Stimulated activated CD8-positive, alpha-beta memory T cell treated with anti-CD3 and anti-CD28 coated beads, Interleukin-4, amount 100 ng/mL, for 48 hours (primary cell): ENCODE measurements at places on chromosomes 16 and 17.

DNA sequence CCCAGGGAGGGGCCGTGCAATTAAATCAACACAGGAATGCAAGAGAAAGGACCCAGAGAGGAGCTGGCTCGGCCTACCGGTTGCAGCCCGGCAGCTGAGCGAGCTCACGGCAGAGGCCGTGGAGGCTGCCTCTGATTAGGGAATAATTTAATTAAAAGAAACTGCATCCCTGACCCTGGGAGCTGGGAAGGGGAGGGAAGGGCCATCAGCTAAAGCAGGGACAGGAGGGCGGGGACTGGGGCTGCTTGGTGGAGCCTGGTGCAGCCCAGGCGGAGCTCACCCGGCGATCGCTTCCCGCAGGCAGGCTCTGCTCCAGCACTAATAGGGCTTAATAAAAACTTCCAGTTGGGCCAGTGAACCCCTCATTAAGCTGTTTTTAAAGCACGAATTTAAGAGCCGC lies 43.4 kb downstream of the LMF1 start:
- DNase-seq, result no peak

GRCh38 chr17:72266112-72266775 lies 145.4 kb downstream of the SOX9 start:
- DNase-seq, result no peak

DNA sequence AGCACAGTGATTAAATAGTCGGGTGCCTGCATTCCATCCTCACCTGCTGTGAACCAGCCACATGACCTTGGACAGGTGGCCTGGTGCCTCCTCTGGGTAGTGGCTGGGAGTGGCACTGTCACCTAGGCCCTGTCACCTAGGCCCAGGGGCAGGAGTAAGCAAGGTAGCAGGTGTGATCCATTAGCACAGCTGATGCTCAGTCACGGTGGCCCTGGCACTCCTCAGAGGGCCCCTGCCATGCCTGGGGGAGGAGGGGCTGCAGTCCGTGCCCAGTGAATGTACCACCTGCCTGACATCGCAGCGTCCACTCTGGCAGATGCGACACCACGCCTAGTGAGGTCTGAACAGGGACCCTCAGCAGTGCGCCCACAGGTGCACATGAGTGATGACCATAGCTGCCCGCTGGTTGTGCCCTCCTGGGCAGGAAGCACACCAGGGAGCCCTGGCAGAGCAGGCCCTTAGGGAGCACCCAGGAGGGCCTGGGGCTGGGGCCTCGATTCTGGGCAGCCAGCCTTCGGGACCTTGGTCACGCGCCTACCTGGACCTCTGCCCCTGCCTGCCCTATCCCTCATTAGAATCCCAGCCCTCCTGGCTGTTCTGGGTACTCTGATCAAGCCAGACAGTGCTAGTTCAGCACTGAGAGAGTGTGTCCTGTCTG lies 33.1 kb upstream of the CRISPLD2 start:
- no peak for DNase-seq

DNA sequence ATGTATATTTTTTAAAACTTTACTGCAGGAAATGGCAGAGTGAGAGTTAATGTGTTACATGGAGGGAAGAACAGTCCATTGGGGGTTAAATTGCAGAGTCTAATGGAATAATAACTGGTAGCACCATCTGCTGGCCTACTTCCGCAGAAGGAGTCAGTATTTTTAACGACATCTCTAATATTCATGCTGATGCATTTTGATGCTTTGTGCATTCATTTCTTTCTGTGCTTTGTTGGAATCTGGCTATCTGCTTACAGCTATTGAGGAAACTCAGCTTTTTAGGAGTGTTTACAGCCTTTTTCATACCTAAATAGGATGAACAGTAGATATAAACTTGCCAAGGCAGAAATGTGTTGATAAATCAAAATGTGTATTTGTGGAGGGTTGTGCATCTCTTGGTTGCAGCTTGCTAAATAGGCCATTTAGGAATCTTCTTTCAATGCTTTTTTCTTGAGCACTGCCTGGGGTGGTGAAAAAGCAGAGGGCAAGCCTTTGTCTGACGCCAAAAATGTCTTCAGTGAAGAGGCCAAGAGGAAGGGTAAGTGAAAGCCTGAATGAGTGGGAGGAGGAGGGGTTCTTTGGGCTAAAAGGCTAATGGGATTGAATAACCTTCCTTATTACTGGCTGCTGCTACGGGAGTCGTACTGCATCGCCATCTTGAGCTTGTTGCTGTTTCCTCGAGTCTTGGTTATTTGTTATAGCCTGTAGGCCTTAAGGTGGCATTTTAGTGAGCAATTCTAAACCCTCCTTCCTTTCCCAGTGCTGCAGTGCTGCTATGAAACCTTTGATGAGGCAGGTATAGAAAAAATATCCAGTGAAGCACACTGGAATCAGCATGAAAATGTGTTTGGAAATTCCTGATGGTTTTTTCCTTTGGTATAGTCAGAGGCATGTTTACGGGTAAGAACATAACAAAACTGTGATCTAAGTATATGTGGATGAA lies 153.3 kb downstream of the CHD9 start:
- no peak for DNase-seq

GRCh38 chr17:74241431-74241830 lies 28.1 kb downstream of the TTYH2 start:
- DNase-seq, result no peak

GRCh38 chr16:22743401-22743800 lies 70.6 kb upstream of the HS3ST2 start:
- no peak for DNase-seq

DNA sequence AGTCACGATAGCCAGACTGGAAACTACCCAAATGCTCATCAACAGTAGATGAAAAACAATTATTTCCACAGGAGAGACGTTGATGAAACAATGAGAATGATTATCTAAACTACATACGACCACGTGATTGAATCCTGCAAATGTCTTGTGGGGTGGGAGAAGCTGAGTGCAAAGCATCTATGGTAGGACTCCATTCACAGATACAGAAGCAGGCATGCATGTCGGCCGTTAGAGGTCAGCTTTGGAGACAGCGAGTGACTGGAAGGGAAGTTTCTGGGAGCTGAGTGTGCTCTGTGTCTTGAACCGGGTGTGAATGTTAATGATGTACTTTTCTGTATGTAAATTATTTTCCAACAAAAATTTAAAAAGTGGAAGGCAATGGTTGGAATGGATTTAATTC lies 71.5 kb upstream of the DNAJA2 start:
- no peak for DNase-seq

DNA sequence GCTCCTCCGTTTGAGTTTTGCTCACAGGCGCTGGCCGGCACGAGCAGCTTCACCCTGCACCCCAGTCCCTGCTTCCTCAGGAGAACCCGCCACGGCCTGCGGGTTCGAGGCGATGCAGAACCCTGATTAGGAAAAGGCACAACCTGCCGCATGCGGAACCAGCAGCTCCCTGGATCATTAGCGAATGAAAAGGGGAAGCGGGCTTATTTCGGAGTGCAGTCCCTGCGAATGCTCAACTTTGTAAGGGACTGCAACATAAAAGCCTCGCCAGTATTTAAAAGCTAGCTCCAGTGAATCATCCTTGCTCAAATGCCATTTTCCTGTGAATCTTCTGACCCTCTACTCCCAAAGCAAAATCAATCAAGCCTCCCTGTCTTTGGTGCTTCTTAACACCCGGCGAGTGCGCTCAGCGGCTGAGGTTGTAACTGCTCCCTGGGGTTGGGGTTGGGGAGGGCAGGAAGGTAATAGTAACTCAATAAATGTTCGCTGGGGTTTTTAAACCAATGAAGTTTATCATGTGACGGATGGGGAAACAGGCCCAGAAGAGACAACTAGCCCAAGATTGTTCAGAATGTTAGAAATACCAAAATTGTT lies 678 bp upstream of the AKAP10 start:
- DNase-seq, result peak; percentile 49

- DNase-seq, result no peak
Measured at GRCh38 chr17:78144147-78144719, 2.0 kb upstream of the C17orf99 start.

- no peak for DNase-seq
Measured at GRCh38 chr17:38379448-38379847, 27.8 kb downstream of the SOCS7 start.

DNA sequence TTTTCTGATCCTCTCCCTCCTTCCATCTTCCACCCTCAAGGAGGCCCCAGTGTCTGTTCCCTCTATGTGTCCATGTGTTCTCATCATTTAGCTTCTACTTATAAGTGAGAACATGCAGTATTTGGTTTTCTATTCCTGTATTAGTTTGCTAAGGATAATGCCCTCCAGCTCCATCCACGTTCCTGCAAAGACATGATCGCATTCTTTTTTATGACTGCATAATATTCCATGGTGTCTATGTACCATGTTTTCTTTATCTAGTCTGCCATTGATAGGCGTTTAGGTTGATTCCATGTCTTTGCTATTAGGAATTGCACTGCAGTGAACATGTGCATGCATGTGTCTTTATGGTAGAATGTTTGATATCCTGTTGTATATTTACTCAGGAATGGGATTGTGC lies 275.1 kb downstream of the BCAS3 start:
- DNase-seq, result no peak

GRCh38 chr17:21283482-21284318 lies 811 bp upstream of the MAP2K3 start:
- no peak for DNase-seq

DNA sequence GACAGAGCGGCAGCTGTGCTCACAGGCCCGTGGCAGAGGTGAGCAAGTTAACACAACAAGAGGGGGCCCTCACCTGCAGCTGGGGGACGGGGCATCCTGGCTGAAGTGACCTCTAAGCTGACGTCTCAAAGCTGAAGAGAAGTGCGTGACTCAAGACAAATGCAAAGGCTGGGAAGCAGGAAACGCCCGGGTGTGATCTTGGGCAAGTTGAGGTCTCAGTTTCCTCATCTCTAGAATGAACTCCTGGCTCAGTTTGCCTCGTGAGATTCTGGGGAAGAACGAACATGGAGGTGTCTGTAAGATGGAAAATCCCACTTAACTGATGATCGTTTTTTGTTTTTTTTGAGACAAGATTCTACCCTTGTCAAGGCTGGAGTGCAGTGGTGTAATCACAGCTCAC lies 40.1 kb upstream of the C1QL1 start:
- no peak for DNase-seq

DNA sequence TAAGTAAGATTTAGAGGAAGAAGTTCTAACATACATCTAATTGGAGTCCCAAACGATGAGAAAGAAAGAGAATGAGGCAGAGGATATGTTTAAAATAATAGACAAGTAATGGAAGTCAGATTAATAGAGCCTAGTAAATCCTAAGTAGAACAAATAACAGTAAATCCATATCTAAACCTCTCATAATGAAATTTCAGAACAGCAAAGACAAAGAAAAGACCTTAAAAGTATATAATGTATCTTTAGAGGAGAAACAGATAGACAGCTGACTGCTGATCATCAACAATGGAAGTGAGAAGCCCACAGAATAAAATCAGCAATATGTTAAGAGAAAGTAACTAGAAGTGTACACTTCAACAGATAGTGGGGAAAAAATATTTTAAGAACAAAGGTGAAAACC lies 536.2 kb upstream of the ZFHX3 start:
- DNase-seq, result no peak

DNA sequence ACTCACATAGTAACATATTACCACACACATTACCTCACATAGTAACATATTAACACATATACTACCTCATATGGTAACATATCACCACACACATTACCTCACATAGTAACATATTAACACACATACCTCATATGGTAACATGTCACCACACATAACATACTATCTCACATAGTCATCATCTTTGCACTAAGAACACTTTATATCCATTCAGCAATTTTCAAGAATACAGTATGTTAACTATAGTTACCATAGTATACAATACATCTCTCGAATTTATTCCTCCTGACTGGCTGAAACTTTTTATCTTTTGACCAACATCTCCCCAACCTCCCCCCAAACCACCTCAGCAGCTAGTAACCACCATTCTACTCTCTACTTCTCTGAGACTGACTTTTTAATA lies 7.6 kb downstream of the NUDT7 start:
- no peak for DNase-seq

GRCh38 chr17:49747632-49748031 lies 16.3 kb downstream of the FAM117A start:
- no peak for DNase-seq

GRCh38 chr16:49531931-49532840 lies 158.6 kb downstream of the C16orf78 start:
- DNase-seq, result no peak

DNA sequence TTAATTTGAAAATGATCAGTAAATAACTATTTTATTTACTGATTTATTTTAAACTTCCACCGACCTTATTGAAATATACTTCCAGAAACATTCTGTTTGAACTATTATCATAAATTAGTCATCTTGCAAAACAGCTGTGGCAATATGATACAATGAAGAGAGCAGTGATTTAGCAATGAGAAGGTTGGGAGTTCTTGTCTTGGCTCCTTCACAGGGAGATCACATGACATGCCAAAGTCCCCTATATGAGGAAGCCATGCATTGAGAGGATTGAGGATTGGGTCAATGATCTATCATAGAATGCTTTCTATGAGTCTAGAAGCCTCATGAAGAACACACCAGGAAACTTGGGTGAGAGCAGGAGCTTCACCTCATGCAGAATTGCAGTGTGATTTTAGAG lies 222.7 kb downstream of the LGALS9B start:
- DNase-seq, result no peak

DNA sequence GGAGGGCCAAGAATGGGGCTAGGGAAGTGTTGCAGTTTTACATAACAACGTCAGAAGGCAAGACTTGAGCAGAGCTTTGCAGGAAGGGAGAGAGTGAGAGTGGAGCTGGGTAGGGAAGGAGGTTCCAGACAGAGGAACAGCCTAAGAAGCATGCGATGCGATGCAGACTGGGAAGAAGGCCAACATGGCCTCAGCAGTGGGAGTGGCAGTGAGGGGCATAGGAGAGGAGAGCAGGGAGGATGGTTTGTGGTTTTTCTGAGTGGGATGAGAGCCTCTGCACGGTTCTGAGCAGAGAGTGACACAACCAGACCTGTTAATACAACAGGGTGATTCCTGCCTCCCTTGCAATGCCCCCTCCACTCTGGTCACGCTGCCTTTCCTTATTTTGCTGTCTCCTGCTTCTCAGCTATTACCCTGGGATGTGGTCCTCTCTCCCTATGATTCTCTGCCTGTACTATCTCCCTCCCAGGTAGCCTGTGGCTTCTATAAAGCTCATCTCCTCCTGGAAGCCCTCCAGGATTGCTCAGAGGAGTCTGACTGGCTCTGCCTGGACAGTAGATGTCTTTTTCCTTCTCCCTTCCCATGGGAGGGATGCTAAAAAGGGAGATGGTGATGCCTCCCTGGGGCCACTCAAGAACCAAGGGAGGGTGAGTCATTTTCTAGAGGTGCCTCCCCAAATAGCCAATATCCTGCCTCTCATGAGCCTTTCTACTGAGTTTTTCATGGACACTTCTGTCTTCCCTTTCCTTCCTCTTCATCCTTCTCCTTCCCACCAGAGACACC lies 38.7 kb upstream of the NGFR start:
- no peak for DNase-seq

DNA sequence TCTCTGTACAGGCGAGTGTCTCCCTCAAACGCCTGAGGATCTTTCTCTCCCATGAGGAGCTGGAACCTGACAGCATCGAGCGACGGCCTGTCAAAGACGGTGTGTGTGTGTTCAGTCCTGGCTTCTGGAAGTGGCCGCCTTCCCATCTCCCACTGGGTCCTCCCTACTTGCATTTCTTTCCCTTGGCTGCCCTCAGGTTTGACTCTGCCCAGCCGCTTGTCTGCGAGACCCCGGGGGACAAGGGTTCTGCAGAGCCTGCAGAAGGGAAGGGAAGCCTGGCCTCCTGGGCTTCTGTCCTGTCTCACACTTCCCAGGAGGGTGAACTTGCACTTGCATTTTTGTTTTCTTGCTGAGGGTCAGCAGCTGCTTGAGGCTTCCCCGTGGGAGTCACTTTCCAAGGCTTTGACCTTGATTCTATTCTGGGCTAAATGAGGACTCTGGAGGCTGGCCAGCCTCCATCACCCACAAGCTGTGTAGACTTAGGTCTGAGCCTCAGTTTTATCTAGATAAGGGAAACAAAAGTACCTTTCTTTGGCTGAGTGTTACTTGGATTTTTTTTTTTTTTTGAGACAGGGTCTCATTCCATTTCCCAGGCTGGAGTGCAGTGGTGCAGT lies 122.3 kb downstream of the ABCC1 start:
- no peak for DNase-seq
